ENCODE measurements at places on chromosomes 16 and 17. TPM values are rescaled to one million over a fixed set of nuclear protein-coding genes. Genes with fewer than 3 reads are reported as not detected.
A peak's percentile ranks its signal among the peaks of the same experiment; 100 is the strongest.

- DNase-seq: no peak
Observed at GRCh38 chr17:283911-284675, 68.5 kb downstream of the RPH3AL start.

DNA sequence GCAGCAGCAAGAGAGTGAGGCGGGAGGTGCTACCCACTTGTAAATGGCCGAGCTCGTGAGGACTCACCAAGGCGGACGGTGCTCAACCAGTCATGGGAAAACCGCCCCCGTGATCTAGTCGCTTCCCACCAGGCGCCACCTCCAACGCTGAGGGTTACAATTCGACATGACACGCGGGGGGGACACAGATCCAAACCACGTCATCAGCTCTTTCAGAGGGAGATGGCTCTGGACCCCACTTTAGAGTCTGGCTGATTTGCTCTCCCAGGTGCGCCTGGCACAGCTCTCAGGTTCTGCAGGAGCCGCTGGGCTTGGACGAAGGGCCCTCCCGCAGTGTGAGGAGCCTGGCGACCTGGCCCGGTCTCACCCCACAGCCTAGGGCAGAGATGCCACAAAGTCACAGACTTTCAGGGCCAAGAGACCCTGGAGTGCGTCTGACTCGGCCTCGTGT is 21.1 kb upstream of the DOC2B start:
- DNase-seq: no peak

DNA sequence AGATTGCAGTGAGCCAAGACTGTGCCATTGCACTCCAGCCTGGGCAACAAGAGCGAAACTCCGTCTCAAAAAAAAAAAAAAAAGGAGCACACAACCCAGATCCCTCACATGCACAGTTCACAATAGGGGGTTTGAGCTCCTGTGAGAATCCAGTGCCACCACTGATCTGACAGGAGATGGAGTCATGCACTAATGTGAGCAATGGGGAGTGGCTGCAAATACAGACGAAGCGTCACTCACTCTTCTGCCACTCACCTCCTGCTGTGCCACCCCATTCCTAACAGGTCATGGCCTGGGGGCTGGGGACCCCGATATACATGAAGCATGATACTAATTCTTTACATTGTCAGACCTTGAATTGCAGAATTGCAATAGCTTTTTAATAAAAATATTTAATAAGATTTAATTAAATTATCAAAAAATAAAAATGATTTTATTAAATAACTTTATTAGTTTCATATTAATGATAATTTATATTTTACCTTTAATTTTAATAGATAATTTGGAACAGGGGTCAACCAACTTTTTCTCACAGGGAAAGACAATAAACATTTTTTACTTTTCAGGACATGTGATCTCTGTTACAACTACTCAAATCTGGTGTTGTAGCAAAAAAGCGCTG is 171.4 kb downstream of the COPRS start:
- no peak for DNase-seq

DNA sequence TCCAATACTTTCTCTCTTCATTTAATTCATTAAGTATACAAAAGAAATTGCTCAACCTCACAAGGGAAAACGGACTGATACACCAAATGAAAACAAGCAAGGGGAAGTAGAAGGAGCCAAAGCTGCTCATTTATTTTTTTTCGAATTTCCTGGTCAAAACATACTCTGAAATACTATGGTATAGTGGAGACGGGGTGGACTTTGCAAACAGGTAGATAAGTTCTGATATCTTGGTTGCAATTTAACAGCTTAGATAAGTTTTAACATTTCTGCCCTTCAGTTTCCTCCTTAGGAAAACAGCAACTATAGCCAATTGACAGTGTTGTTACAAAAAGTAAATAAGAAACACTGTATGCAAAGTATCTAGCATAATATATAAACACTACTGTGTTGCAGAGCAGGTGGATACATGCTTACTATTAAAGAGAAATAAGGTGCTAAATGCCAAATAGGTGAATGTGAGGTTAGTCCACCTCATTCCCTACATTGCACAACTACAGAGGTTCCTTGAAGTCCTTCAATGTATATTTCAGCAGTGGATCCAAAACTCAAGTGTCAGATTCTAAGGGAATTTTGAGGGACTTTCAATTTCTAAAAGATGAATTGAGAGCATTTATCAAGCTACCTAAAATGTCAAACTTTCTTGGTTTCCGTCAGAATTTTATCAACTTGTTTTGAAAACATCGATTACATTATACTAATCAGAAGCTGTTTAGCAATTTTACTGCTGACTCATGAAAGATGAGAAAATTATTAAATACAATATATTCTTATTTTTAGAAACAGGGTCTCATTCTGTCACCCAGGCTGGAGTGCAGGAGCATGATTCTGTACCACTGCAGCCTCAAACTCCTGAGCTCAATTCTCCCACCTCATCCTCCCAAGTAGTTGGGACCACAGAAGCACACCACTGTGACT is 11.0 kb downstream of the CCDC47 start:
- no peak for DNase-seq

GRCh38 chr16:86476956-86477534 is 33.3 kb upstream of the FOXF1 start:
- DNase-seq: peak; percentile 41

DNA sequence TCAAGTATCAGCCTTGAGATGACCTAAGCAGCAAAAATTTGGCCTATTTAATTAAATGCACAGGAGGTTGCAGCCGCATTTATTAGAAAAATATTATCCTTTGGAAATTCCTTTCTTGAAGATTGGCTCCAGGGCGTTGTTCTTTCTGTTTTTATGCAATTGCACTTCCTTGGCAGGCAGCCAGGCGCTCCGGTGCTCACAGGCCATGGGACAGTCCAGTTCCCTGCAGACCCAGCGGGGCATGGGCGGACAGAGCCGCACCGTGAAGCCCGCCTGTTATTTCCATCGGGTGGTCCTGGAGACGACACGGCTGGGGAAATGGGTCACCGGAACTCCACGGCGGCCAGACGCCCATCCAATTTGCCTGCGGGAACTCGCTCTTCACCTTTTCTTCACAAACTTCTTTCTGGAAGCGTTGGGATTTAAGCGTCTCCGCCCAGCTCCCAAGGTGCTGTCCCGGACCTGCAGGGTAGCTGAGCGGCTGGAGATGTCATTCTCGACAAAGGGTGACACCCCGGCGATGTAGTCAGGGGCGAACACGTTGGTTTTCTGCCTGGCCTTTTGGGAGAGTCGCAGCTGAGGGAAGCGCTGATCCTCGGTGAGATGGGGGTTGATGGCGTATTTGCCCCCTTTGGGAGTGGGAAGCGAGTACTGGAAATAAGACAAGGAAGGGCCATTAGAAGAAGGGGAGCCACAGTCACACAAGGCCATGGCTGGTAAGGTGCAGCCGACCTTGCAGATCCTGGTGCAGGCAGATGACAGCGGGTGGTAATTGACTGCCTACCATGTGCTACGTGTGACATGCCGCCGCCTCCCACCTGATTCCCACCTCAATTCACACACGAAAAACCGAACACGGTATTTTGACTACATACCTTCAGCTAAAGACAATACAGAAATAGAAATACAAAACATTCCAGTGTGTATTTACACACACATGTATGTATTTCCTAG is 12.5 kb downstream of the NOB1 start:
- no peak for DNase-seq

GRCh38 chr17:64073771-64074703 is 53.6 kb upstream of the ICAM2 start:
- no peak for DNase-seq

DNA sequence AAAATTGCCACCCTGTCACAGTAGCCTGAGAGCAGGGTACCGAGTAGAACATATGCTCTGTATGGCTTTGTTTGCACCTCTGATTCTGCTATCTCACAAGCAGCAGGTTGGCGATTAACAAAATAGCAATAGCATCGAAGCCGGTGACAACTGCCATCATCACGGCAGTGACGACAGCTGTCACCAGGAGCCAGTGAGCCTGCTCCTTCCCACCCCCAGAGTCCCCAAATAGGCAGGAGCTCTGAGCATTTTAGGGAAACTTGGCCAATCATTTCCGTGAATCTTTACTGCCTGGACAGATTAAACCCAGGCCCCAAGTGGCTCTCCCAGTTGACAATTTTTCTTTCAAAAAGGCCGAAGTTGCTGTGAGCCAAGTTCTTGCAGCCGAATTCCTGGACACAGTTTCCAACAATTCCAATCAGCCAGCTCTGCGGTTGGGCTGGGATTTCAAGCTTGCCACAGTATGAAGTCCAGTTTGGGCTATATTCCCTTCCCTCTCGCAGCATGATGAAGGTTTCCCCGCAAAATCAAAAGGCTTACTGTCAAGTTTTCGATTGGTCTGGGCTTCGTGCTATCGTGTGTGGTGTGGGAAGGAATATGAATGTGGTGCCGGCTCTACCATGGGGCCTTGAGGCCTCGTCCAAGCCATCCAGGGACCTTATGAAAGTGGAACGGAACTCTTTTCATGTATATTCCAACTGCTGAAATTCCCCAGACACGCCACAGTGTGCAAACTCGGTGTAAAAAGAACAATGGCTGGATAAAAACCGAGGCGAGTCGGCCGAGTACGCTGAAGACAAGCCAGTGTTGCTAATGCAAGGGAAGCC is 186.6 kb downstream of the C16orf78 start:
- DNase-seq: no peak

DNA sequence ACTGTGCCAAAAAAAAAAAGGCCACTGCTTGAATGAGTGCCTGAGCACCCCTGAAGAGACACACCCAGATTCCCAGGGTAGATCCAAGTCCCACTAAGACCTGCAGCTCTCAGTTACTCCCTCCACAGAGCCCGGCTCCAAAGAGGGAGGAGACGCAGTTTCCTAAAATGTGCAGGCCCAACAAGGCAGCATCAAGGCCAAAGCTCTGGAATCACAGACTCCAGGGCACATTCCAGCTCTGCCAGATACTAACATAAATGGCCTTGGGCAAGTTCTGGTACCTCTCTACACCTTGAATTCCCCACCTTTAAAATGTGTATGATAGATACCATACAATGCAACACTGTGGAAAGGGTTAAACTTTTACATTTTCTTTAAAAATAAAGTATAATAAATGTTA is 57.0 kb downstream of the GAS7 start:
- no peak for DNase-seq

GRCh38 chr16:79312502-79312901 is 288.0 kb downstream of the MAF start:
- no peak for DNase-seq

DNA sequence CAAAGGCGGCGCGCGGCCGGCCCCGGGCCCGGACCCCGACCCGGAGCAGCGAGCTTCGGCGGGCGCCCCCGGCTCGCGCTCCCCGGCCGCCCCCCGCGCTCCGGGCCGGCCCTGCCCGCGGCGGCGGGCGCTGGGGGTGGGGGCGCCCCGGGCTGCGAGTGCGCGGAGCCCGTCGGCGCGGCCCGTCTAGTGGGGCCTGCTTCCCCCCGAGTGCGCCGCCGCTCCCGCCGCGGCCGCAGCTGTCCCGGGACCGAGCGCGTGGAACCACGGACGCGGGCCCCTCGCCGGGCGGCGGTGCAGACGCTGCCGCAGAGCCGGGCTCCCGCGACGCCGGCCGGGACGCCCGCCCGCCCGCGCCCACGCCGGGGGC is 308 bp downstream of the ADCY9 start:
- no peak for DNase-seq

GRCh38 chr17:83191388-83192160 is 112.2 kb downstream of the METRNL start:
- DNase-seq: no peak

GRCh38 chr16:75495076-75495674 is at the start of gene CHST6:
CHST6 (minus strand) TSS chr16:75495441; CDS start chr16:75479828, 15,613 bp downstream.
- DNase-seq: no peak

- DNase-seq: no peak
Observed at GRCh38 chr17:55346658-55347057, 75.0 kb downstream of the MMD start.

DNA sequence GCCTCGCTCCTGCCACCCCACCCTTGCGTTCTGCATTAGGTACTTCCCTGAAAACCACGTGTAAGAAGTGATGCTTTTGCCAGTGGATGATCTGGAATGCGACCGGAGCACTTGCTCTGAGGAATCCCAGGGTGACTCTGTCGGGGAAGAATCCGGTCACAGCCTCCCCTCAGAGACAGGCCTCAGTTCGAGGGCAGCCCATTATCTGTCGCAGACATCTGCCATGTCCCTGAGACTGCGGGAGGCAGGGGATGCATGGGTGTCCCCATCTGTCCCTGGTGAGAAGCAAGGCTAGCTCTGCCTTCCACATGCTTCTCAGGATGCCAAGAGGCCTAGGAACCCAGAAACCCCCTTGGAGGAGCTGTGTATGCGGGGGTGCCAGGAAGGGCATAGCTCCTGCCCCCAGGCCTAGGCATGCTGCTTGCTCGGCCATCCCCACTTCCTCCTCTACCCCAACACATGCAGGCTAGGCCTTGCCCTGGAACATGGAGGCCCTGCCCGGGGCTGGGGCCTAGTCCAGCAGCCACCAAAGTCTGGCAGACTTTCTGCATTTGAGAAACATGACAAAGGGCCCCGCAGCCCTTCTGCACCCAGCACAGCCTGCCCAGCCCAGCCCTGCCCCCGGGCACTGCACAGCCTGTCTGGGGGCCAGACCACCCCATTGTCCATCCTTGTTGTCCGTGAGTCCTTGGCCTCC is 20.5 kb downstream of the MNT start:
- no peak for DNase-seq

- peak; percentile 99 for DNase-seq
Observed at GRCh38 chr16:75244844-75245758, 6.3 kb downstream of the BCAR1 start.

DNA sequence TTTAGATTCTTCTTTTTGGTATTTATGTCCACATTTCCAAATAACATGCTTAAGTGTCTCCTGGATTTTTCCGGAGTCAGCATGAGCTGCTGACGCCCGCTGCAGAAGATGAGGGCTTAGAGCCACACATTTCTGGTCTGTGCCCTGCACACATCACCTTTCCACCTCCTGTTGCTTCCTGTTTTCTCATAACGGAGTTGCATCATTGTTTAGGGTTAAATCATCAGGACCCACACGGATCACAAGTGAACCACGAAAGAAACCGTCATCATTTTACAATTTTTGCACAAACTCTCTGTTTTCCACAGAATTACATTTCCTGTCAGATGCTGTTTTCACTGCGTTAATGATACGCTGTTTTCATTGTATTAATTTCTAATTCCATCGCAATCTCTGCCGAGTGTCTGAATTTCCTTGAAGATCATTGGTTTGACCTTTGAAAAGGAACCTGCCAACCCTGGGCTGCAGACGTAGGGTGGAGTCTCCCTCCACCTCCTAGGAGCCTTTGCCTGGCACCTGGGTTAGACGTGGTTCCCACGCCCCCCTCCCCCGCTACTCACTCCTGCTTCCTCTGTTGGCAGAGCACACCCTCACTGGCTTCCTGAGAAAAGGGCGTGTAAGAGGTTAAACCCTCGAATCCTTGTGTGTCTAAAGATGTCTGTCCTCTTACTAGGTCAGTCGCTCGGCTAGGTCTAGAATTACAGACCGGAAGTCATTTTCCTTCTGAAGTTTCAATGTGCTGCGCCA is 68.2 kb downstream of the RNF213 start:
- DNase-seq: no peak

- no peak for DNase-seq
Observed at GRCh38 chr17:4116516-4116915, 26.3 kb downstream of the ZZEF1 start.

GRCh38 chr17:68403122-68403521 is 54.2 kb downstream of the WIPI1 start:
- DNase-seq: no peak

Gene SULT1A4
- total RNA-seq: 19.6 TPM

Gene ITGAL
- total RNA-seq: 0.17 TPM

Gene EPOP
- total RNA-seq: 3.0 TPM

Gene KCNG4
- not detected for total RNA-seq

Gene CCL14
- total RNA-seq: not detected

Gene SBK1
- 0.48 TPM for total RNA-seq

Gene GFAP
- not detected for total RNA-seq

Gene VWA3A
- total RNA-seq: 0.19 TPM

Gene CDH16
- not detected for total RNA-seq

Gene KRTAP2-3
- 0.69 TPM for total RNA-seq

Measured in A172 (cell line).